ENCODE measurements at places on chromosomes 12 and 14. TPM values are rescaled to one million over a fixed set of nuclear protein-coding genes. Genes with fewer than 3 reads are reported as not detected.

- no peak for DNase-seq
Measured at GRCh38 chr12:31574803-31575575, 15.9 kb downstream of the DENND5B start.

DNA sequence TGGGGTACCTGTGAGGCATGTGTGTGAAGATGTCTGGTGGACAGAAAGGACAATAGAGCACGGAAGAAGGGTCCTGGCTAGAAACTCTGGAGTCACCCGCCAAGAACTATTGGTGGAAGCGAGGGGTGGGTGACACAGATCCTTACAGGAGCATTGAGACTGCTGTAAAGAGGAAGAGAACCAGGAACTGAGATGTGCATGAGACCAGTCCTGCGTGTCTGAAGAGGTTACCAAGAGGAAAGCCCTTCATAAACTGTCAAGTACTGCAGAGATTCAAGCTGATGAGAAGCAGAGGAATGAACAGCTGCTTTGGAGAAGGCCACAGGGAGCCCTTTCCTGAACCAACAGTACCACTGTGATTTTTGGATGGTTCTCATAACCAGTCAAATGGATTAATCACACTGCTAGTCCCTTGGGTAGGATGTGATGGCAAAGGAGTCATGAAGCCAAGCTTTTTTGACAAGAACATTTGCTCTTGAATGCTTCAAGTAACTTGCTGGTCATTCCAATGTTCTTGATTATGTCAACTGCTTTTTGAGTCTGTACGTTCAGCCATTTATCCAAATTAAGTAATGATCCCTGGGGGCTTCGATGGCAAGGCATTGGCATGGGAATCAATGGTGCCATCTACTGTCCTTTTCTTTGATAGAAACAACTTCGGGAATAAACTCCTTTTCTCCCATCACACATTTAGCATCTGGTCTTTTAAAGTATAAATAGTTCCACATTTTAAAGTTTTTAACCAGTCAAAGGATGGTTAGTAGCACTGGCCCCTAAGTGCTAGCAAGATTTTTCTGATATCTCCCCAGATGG is 42.9 kb downstream of the GPR135 start:
- no peak for DNase-seq

DNA sequence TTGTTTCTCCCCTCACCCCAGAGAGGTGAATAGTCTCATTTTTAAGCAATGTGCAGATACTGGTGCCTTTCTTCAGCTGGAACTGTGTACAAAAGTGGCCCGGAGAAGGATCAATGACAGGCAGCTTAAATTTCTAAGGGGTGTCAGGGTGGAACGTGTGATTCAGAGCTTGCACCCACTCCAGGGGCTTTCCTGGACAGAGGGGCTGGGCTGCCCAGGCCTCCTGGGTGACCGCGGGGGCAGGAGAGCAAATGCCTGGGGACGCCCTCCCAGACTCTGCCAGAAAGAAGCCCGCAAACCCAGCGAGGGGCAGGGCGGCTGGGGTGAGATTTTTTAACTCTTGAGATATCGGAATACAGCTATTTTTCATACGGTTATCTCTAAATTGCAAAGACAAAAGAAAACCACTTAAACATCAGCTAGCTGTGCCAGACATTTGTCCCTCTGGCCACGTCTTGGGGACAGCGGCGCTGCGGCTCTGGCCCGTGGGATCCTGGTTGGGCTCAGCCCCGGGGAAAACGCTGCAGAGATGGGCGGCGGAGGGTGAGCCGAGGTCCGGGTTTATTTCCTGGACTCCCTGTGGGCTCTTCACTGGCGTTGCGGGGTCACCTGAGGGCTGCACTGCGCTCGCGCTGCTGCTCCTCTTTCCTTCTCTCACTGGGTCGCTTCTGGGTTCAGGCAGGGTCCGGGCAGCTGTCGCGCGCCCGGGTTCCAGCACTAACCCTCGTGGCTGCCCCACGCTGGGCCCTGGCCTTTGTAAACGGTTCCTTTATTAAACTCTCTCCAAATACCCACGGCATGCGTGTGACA is 35.8 kb downstream of the NFKBIA start:
- DNase-seq: no peak

The PSMB11 gene
- not detected for total RNA-seq

The ERP27 gene
- total RNA-seq: not detected

The SLC15A5 gene
- total RNA-seq: not detected

The IAPP gene
- not detected for total RNA-seq

Measured in mammary epithelial cell (primary cell).